ENCODE measurements at places on chromosomes 12 and 14. TPM values are rescaled to one million over a fixed set of nuclear protein-coding genes. Genes with fewer than 3 reads are reported as not detected.

- DNase-seq = no peak
Measured at GRCh38 chr14:89673512-89674225, 256.6 kb upstream of the FOXN3 start.

- DNase-seq = no peak
Measured at GRCh38 chr14:89219051-89219450, 198.0 kb downstream of the FOXN3 start.

DNA sequence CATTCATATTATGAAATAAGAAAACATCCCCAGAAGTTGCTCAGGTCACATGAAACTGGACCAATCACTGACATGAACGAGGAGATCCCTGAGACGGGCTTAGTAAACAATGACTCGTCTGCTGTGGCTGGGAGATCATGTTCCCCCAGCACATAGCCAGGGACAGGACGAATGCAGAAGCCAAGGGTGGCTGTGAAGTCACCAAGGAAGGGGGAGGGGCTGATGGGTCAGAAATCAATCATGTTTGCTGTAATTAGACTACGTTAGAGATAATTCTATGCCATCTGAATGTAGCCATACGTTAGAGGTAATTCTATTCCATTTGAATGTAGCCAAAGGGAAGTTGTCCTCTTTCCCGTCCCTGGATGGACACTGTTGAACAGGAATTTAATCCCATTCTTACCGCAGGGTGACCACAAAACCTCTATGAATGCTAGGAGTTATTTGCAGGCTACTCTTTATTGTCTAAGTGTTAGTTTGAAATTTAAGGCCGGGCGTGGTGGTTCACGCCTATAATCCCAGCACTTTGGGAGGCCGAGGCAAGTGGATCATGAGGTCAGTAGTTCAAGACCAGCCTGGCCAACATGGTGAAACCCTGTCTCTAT, 332.9 kb downstream of the TMEM132D start:
- DNase-seq = no peak

DNA sequence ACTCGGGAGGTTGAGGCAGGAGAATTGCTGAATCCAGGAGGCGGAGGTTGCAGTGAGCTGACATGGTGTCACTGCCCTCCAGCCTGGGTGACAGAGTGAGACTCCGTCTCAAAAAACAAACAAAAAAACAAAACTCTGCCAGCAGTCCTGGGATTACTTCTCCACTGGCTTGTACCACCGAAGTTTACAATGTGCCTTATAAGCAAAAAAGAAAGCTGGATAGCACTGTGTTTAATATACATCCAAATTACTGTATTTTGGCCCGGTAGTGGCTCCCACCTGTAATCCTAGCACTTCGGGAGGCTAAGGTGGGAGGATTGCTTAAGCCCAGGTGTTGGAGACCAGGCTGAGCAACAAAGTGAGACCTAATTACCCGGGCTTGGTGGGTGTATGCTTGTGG, 16.7 kb downstream of the HOMEZ start:
- no peak for DNase-seq

- DNase-seq = peak; percentile 60
Measured at GRCh38 chr12:130714091-130714590, 2.0 kb downstream of the RIMBP2 start.

DNA sequence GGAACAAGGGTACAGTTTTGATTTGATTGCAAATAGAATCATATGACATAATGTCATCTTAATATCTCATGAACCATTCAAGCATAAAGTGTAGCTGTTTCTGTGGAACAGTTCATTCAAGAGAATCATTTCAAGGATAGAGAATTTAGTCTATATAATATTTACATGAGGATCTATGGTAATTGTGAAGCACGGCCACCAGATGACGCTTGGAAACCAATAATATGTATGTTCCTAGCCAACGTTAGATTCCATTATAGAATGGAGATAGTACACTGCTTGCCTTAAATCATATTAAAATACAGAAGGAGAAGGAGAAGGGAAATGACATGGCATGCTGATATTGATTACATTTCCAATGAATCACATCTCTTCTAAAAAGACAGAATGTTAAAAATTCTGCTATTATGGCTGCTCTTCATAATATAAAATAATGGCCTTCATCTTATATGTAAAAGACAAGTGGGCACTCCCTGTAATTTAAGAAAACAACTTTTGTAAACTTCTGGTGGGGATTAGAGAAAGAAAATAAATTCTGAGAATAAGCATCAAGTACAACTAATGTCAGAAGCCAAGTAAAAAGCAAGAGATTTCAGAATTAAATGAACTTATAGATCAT, 351.0 kb downstream of the NAV3 start:
- peak; percentile 1 for DNase-seq

- no peak for DNase-seq
Measured at GRCh38 chr12:43982544-43982943, 146.7 kb downstream of the TMEM117 start.

GRCh38 chr14:104545942-104546501, 33.5 kb upstream of the C14orf180 start:
- peak; percentile 32 for DNase-seq

GRCh38 chr14:93902619-93903307, 24.4 kb upstream of the FAM181A start:
- DNase-seq = no peak

DNA sequence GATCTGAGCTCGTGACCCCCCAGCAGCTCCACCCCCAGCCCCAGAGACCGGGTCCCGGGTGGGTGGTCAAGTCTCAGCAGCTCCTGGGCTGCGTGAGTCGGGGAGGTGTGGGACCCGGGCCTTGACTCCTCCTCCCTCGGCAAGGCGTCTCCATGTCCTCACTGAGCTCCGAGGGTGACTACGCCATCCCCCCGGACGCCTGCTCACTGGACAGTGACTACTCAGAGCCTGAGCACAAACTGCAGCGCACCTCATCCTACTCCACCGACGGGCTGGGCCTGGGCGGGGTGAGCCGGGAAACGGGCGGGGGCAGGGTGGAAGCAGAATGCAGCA, 28.1 kb downstream of the PIGH start:
- DNase-seq = no peak

DNA sequence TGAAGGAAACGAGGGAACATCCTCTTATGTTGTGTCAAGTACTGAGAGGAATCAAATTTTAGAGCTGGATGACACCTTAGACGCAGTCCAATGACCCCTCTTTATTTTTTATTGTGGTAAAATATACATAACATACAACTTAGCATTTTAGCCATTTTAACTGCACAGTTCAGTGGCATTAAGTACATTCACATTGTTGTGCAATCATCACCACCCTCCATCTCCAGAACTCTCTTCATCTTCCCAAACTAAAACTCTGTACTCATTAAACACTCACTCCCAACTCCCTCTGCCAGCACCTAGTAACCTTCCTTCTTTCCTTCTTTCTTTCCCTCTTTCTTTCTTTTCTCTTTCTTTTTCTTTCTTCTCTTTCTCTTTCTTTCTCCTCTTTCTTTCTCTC, 97.2 kb upstream of the SLC24A4 start:
- DNase-seq = no peak

DNA sequence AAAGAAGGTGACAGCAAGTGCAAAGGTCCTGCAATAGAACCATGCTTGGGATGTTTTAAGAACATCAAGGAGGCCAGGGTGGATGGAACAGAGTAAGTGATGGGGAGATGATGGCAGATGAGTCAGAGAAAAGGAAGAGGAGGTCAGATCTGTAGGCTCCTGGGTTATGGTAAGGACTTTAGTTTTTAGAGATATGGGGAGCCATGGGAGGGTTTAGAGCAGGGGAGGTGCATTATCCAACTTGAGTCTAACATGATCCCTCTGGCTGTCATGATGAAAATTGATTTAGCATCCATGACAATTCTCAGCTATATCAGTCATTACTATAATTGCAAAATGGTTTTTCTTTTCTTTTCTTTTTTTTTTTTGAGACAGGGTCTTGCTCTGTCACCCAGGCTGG, 7.3 kb upstream of the PLBD2 start:
- no peak for DNase-seq

DNA sequence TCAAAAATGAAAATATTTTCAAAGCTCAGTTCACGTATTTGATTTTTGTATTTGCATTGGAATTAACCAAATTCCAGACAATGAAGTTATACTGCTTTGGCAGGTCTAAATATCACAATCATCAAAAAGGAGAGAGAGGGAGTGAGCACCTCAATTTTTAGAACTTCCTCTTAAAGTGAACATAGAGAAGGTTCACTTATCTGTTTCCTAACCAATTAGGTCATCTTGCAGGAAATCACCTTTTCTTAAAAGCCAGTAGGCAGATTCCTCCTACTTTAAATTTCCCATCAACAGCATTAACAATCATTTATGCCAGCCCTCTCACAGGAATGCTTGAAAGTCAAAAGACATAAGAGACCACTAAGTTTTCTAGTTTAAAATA, 388.7 kb downstream of the ZFP36L1 start:
- no peak for DNase-seq

DNA sequence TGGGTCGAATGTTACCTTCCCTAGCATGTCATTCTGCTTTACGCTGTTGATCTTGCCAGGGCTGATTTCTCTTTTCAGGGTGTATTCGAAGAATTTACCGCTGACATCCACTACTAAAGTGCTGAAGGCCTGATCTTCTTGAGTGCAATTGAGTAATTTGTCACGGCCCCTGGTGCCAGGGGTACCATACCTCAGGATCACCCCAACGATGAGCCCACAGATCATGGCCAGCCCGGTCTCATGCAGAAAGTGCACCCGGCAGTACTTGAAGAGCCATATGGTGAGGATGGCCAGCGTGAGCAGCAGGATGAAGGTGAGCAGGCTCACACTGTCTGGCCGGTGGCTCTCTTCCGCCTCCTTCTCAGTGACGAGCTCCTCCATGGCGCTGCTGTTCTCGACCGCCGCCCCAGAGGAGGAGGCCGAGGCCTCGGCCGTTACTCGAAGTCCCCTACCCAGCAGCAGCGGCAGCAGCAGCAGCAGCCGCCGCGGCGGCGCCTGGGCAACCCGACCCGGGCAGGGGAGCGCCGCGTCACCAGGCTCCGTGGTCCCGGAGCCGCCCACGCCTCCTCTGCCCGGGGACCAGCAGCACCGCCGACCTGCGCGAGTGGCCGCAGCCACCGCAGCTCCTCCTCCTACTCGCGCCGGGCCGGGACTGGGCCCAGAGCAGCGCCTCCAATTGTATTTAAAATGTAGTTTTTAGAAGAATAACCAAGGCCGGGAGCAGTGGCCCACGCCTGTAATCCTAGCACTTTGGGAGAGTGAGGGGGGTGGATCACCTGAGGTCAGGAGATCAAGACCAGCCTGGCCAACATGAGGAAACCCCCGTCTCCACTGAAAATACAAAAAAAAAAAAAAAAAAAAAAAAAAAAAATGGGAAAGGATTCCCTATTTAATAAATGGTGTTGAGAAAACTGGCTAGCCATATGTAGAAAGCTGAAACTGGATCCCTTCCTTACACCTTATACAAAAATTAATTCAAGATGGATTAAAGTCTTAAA, 58.5 kb upstream of the TMPO start:
- DNase-seq = peak; percentile 65

- peak; percentile 52 for DNase-seq
Measured at GRCh38 chr14:94132285-94132887, 3.0 kb upstream of the IFI27L2 start.

DNA sequence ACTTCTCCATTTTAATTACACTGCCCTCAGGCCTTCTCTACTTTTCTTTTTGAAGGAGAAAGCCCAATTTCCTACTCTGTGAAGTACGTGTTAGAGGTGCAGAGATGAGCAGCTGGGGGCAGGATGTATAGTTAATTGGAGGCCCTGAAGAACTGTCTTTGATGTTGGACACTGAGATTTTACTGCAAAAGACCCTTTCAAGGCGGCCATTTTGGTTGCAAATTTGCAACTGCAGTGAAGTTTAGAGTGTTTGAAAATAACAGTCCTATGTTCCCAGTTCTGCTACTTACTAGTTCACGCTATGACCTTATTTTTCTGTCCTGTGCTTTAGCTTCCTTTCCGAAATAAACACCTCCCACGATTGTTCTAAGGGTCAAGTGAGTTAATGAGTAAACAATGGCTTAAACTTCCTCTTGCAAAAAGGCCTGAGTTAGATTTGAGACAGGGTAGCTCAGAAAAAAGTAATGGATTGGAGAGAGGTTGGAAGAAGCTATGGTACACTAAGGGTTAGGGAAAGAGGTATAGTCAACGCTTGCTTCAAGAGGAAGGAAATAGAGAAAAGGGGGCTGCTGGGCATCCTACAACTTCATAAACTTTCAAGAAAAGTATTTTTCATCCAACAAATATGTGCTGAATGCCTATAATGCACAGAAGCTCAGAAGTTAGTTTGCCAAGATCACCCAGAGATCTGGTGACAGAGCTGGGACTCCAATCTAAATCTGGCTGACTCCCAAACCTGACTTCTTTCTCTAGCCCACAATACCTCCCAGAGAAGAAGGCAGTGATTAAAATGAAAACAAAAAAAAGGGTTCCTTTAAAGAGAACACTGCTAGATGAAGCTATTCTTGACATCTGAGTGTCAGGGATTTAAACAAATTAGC, 26.4 kb upstream of the DICER1 start:
- no peak for DNase-seq

DNA sequence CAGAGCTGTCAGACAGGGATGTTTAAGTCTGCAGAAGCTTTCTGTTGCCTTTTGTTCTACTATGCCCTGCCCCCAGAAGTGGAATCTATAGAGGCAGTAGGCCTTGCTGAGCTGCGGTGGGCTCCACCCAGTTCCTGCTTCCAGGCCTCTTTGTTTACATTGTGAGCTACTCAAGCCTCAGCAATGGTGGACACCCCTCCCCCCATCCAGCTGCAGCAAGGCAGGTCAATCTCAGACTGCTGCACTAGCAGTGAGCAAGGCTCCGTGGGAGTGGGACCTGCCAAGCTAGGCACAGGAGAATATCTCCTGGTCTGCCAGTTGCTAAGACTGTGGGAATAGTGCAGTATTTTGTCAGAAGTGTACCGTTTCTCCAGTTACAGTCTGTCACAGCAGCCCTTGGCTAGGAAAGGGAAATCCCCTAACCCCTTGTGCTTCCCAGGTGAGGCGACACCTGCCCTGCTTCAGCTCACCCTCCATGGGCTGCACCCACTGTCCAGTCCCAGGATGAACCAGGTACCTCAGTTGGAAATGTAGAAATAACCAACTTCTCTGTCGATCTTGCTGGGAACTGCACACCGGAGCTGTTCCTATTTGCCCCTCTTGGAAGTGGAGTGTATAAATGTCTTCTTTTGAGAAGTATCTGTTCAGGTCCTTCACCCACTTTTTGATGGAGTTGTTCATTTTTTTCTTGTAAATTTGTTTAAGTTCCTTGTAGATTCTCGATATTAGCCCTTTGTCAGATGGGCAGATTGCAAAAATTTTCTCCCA, 213.5 kb upstream of the SLC38A2 start:
- DNase-seq = no peak

DNA sequence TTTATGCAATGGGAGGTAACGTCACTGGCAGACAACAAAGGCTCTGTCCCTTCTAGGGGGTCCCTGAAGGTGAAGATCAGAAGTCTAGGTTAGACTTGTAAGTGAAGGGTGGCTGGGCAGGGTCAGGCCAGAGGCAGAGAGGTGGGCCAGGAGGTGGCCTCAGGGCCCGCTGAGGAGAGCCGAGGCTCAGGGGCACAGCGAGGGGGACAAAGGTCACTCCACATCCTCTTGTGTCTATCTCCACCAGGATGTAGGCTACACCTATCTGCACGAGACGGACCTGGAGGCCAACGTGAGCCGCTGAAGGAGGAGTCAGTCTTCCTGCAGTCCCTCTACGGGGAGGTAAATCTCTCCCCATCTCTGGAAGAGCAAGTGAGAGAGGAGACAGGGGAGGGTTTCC, 20.3 kb downstream of the KRT85 start:
- DNase-seq = no peak

The TCP11L2 gene
- 4.0 TPM for polyA plus RNA-seq

The FSCB gene
- not detected for polyA plus RNA-seq

The NUAK1 gene
- polyA plus RNA-seq = 11.3 TPM

The FAIM2 gene
- polyA plus RNA-seq = 6.3 TPM

The TSPAN11 gene
- 6.6 TPM for polyA plus RNA-seq

The HVCN1 gene
- polyA plus RNA-seq = 0.03 TPM

Measured in SK-N-SH (cell line).